Naive thymus-derived CD8-positive, alpha-beta T cell (primary cell): ENCODE measurements at places on chromosomes 13 and 19.

- no peaks in the 10 kb centered on the region for H3K27me3 ChIP-seq
- no peak for DNase-seq
- no peaks in the 10 kb centered on the region for H3K4me1 ChIP-seq
- no peak overlapping the region for H3K4me3 ChIP-seq
- no peak overlapping the region for H3K27ac ChIP-seq
Observed at GRCh38 chr13:57030671-57031070, 110.0 kb upstream of the PRR20A start.

DNA sequence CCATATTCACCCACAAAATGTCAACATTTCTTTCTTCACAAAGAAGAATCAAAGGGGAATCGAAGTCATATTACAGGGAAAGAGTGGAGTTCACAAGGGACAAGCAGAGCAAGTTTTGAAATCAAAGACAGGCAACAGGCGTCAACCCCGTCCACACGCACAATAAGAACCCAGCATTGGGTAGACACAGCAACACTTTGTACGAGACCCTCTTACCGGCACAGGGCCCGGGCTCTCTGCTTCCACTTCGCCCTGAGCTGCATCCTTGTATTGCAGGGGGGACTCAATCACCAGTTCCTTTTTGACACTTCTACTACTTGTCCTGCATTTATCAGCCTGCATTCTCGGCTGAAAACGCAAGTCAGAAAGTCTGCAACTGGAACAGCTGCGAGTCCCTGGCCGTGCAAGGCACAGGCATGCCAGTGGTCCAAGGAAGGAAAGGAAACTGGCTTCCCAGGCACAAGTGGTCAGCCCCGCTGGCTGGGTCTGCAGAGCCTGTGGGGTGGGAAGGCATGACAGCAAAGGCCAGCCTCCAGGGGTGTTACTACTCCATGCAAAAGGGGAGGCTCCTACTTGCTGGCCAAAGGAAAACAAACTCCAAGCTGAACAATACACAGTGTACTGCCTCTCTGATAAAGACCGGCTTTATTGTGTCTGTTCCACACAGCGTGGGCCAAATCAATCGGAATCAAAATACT is at the start of gene DOCK9:
TSS of gene DOCK9 (minus strand) at position 497 of the 698 bp plus-strand sequence. CDS start at position 342, 155 bp downstream.
- DNase-seq = no peak
- no peaks in the 10 kb centered on the region for H3K27me3 ChIP-seq
- H3K36me3 ChIP-seq = peaks cover 4% of the 10 kb centered on the region
- peak within 1 kb of the TSS; percentile 46 for H3K27ac ChIP-seq

GRCh38 chr13:98821372-98822224 is 69.1 kb upstream of the SLC15A1 start:
- H3K27me3 ChIP-seq = no peaks in the 10 kb centered on the region
- DNase-seq = no peak
- no peak overlapping the region for H3K27ac ChIP-seq
- peaks cover 14% of the 10 kb centered on the region for H3K36me3 ChIP-seq
- H3K4me3 ChIP-seq = no peak overlapping the region

DNA sequence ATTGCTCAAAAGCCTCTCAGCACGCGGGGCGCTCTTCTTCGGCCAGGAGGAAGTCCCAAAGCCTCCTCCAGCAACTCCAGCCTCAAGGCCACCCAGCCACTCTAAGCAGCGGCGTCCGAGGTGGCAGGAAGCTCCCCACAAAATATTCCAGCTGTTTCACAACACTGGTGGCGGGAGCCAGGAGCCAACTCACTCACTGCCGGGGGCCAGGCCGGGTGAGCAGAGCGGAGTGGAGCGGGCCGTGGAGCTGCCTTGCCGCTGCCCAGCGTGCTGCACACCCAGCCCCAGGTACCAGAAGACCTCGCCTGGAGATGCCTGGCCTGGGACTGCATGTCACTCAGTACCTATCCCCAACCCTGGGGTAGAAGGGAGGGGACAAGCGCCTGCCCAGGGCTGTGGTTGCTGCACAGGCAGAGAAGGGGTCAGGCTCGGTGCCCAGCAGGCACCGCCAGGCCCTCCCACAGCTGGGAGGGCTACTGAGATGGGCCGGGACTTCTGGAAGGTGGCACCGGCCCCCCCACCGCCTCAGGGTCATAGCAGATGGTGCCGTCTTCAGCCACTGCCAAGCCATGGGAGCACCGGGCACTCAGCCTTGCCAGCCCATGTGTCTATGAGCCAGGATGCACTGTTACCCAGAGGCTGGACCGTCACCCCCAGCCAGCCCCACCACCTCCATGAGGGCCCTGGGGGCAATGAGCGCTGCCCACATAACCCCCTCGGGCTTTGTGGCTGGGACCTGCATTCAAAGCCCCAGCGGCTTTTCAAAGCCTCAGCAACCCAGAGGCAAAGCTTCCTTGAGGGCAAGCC is 59.2 kb downstream of the MLLT1 start:
- DNase-seq = no peak
- no peak overlapping the region for H3K27ac ChIP-seq
- H3K4me1 ChIP-seq = peaks cover 3% of the 10 kb centered on the region
- H3K27me3 ChIP-seq = no peaks in the 10 kb centered on the region
- H3K4me3 ChIP-seq = no peak overlapping the region
- peaks cover 21% of the 10 kb centered on the region for H3K36me3 ChIP-seq

- no peak for DNase-seq
- H3K27me3 ChIP-seq = no peaks in the 10 kb centered on the region
- H3K36me3 ChIP-seq = no peaks in the 10 kb centered on the region
- no peak overlapping the region for H3K27ac ChIP-seq
- H3K4me3 ChIP-seq = no peak overlapping the region
Observed at GRCh38 chr13:108402850-108403249, 133.3 kb downstream of the TNFSF13B start.

DNA sequence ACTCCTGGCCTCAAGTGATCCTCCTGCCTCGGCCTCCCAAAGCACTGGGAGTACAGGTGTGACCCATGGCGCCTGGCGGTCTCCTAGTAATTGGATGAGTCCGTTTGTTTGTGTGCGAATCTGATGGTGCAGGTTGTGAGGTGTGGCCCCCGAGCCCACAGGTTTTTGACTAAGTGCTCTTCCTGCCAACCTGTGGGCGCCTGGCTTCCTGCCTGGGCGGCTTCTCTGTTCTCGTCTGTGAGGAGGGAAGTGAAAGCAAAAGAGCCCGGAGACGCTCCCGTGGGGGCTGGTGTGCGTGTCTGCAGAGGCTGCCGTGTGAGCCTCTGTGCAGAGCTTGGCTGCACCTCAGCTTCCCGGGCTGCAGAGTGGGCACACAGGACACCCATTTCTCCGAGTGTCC is 10.0 kb downstream of the ARHGAP45 start:
- H3K4me1 ChIP-seq = peaks cover 19% of the 10 kb centered on the region
- peak overlapping the region; percentile 92 for H3K4me3 ChIP-seq
- no peaks in the 10 kb centered on the region for H3K27me3 ChIP-seq
- H3K27ac ChIP-seq = peak overlapping the region; percentile 100

GRCh38 chr19:17243211-17243829 is 2.4 kb downstream of the NR2F6 start:
- H3K27me3 ChIP-seq = no peaks in the 10 kb centered on the region
- H3K27ac ChIP-seq = no peak overlapping the region
- H3K36me3 ChIP-seq = no peaks in the 10 kb centered on the region
- peak overlapping the region; percentile 36 for H3K4me3 ChIP-seq

DNA sequence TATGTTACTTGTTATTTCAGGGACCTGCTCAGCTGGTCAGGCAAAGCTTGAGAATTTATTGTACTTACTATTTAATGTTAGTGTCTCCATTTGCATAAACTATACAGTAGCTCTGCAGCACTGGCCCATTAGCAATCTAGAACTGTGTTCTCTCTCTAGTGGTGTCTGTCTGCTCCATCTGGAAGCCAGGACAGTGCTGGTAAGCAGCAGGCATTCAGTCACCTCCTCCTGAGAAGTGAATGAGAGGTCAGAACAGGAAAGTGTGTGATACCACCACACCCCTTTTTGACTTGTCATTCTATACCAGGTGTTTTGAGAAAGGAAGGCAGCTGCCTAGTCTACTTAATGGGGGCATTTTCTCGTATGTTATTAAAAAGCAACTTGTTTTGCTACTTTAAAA is 3.9 kb downstream of the COG3 start:
- peaks cover 81% of the 10 kb centered on the region for H3K4me1 ChIP-seq
- peak overlapping the region; percentile 1 for H3K4me3 ChIP-seq
- no peak for DNase-seq
- peak overlapping the region; percentile 51 for H3K27ac ChIP-seq
- no peaks in the 10 kb centered on the region for H3K27me3 ChIP-seq

- H3K27ac ChIP-seq = no peak overlapping the region
- no peaks in the 10 kb centered on the region for H3K27me3 ChIP-seq
- no peaks in the 10 kb centered on the region for H3K36me3 ChIP-seq
- H3K4me3 ChIP-seq = no peak overlapping the region
- H3K4me1 ChIP-seq = no peaks in the 10 kb centered on the region
- DNase-seq = no peak
Observed at GRCh38 chr13:42239644-42240043, 32.3 kb upstream of the AKAP11 start.

GRCh38 chr19:49932731-49933131 is 3.4 kb upstream of the NUP62 start:
- peak; percentile 75 for DNase-seq
- H3K4me3 ChIP-seq = peak overlapping the region; percentile 60
- no peak overlapping the region for H3K27ac ChIP-seq
- peaks cover 38% of the 10 kb centered on the region for H3K4me1 ChIP-seq

- DNase-seq = no peak
- no peaks in the 10 kb centered on the region for H3K27me3 ChIP-seq
- no peak overlapping the region for H3K27ac ChIP-seq
- H3K36me3 ChIP-seq = no peaks in the 10 kb centered on the region
- H3K4me3 ChIP-seq = no peak overlapping the region
Observed at GRCh38 chr13:79525064-79525857, 44.3 kb downstream of the NDFIP2 start.

DNA sequence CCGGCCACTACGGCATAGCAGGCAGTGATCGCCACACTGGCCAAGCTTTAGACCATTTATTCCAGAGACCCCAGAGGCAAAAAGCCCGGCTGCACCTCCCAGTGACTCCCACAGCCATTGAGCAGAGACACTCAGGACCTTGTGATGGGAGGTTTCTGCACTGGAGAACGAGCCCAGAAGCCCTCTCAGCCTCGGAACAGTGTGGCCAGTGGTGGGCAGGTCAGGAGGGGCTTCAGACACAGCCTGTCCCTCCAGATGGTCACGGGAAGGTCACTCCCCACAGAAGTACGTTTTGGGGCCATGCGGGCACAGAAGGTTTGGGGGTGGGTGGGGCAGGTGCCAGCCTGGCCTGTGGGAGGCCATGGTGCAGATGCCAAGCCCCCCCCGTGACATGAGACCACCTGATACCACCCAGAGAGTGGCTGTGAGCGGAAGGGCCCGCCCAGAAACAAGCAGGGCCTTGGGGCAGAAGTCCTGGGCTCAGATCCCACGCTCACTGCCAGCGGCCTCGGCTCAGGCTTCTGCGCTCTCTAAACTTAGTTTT is 599 bp upstream of the F10 start:
- H3K4me1 ChIP-seq = no peaks in the 10 kb centered on the region
- no peak overlapping the region for H3K4me3 ChIP-seq
- H3K27ac ChIP-seq = no peak overlapping the region
- H3K27me3 ChIP-seq = peaks cover 41% of the 10 kb centered on the region

DNA sequence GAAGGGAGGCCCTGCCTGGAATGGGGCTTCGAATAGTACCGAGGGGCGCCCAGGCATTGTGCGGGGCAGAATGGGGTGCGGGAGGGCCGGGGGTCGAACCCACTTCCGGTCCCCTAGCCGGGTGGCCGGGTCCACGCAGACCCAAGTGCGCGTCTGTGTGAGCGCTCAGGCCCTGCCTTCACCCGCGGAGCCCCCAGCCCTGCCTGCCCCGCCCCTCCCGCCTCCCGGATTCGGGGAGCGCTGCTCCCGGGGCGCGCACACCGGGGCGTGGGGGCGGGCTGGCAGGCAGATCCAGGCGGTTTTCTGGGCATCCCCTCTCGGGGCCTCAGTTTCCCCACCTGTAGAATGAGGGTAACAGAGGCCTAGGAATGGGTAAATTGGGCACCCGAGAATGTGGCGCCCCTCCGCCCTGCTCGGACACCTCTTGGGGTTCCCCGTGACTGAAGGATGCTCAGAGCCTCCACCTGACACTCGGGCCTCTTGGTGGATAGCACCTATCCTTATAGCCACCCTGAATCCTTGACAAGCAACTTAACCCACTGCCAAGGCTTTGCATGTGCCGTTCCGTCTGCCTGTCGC is 682 bp downstream of the PIK3R2 start:
- peak overlapping the region; percentile 94 for H3K4me3 ChIP-seq
- H3K36me3 ChIP-seq = no peaks in the 10 kb centered on the region
- no peaks in the 10 kb centered on the region for H3K27me3 ChIP-seq
- H3K27ac ChIP-seq = peak overlapping the region; percentile 96
- DNase-seq = no peak

DNA sequence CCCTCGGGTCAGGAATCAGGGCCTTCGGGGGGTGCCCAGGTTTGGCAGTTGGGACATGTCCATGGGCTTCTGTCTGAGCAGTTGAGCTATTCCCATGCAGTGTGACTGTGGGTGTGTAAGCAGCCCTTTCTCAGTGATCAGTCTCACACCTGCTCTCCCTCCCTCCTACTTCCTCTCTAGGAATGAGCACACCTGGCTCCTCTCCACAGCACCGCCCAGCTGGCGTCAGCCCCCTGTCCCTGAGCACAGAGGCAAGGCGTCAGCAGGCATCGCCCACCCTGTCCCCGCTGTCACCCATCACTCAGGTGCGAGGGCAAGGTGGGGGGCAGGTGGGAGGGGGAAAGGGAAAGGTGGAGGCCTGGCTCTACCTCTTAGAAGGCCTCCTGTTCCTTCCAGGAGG is 25.9 kb downstream of the COMP start:
- no peak for DNase-seq
- H3K27ac ChIP-seq = no peak overlapping the region
- no peaks in the 10 kb centered on the region for H3K4me1 ChIP-seq
- no peaks in the 10 kb centered on the region for H3K27me3 ChIP-seq

DNA sequence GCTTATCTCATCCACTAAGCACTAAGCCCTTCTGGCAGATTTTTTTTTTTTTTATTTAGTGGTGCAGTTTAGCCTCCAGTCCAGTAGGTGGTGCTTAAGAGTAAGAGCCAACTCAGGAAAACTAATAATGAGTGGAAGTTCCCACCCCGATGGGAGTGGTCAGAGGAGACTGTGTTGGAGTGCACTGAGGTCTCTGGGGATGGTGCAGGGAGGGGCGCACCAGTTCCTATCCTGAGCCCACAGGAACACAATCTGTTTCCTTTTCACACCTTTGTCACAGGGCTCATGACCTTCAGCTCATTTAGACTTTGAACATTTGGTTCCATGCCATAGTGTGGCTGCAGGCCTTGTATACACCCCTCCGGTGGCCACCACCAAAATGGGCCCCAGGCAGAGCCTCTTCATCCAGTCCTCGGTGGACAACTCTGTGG is 367.4 kb downstream of the SPRY2 start:
- H3K36me3 ChIP-seq = peaks cover 1% of the 10 kb centered on the region
- H3K4me3 ChIP-seq = no peak overlapping the region
- no peak overlapping the region for H3K27ac ChIP-seq

GRCh38 chr13:109922518-109922917 is 136.1 kb upstream of the IRS2 start:
- no peak for DNase-seq
- H3K36me3 ChIP-seq = no peaks in the 10 kb centered on the region
- H3K4me1 ChIP-seq = no peaks in the 10 kb centered on the region
- no peak overlapping the region for H3K27ac ChIP-seq
- H3K27me3 ChIP-seq = peaks cover 18% of the 10 kb centered on the region

- H3K27me3 ChIP-seq = peaks cover 5% of the 10 kb centered on the region
- H3K36me3 ChIP-seq = no peaks in the 10 kb centered on the region
- DNase-seq = no peak
- H3K4me3 ChIP-seq = no peak overlapping the region
- H3K27ac ChIP-seq = no peak overlapping the region
Observed at GRCh38 chr13:30340331-30341250, 33.2 kb upstream of the KATNAL1 start.

- H3K27ac ChIP-seq = peak overlapping the region; percentile 87
- H3K4me1 ChIP-seq = peaks cover 48% of the 10 kb centered on the region
- DNase-seq = no peak
- H3K36me3 ChIP-seq = no peaks in the 10 kb centered on the region
- H3K4me3 ChIP-seq = peak overlapping the region; percentile 20
- H3K27me3 ChIP-seq = no peaks in the 10 kb centered on the region
Observed at GRCh38 chr19:19444681-19445155, 39.2 kb downstream of the GATAD2A start.
